ENCODE measurements at places on chromosomes 2 and 18.

DNA sequence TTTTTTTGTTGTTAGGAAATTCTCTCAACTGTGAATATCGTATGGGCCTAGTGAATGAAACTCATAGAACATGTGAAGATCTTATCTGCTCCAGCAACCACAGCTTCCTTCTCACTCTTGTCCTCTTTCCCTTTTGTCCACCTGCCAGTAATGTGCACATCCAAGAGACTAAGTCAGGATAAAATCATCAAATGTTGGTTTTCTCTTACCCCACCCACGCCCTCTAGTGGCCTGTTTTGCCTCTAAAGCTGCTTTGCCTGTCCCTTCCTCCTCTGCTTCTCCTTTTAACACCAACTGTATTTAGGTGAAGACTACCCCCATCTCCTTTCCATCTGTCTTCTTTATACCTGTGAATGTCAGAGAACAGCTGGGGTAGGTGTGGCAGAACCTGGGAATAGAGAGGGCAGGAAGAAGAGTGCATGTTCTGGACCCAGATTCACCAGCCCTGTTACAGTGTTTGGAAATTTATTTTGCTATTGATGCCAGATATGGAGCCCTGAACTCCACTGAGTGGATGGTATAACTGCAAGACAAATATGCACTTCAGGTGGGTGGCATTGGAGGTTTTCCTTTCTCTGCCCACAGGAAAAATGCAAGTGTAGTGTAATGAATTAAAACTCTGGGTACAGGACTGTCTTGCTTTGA lies 8.4 kb upstream of the MGAT5 start:
- peak; percentile 21 for DNase-seq

GRCh38 chr2:133414486-133415209 lies 153.6 kb downstream of the NCKAP5 start:
- no peak for DNase-seq

DNA sequence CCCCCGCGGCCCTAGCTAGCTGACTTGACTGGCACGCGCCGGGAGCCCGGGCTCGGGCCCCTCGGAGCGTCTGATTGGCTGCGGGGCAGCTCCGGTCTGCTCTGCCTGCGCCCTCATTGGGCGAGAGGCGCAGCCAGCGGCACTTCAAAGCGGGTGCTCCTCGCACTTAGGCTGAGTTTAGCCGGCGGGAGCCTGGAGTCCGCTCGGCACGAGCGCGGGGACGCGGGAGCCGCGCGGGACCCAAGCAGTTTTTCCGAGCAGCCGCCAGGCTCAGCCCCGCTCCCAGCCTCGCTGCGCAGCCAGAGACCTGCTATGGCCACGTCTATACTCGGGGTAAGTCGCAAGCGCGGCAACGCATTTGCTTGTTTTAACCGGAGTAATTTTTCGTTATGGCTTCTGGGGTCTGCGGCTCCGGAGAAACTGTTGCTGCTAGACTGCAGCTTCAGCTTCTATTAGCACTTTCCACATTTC lies at the start of gene SP9:
Gene SP9 (plus strand): TSS at position 174 of the 471 bp plus-strand sequence. CDS start 139 bp downstream, at position 313.
- DNase-seq: no peak

- no peak for DNase-seq
These were observed 219.6 kb downstream of the LTBP1 start for GRCh38 chr2:33166287-33166881.

- DNase-seq: no peak
These were observed 38.3 kb downstream of the NIFK start for GRCh38 chr2:121698318-121698930.

- DNase-seq: no peak
These were observed 75.8 kb downstream of the KCNG2 start for GRCh38 chr18:79873449-79874110.

GRCh38 chr2:98554116-98554861 lies 54.0 kb downstream of the COA5 start:
- DNase-seq: no peak

GRCh38 chr2:125684256-125684655 lies 971.7 kb upstream of the GYPC start:
- DNase-seq: no peak

GRCh38 chr2:19559596-19560240 lies 201.3 kb upstream of the OSR1 start:
- no peak for DNase-seq

- no peak for DNase-seq
These were observed 12.9 kb downstream of the GPR17 start for GRCh38 chr2:127658641-127659407.

GRCh38 chr18:60417946-60418345 lies 45.4 kb upstream of the MC4R start:
- no peak for DNase-seq

GRCh38 chr18:24801001-24801400 lies 340.6 kb downstream of the HRH4 start:
- no peak for DNase-seq

- no peak for DNase-seq
These were observed 98.9 kb upstream of the OTOS start for GRCh38 chr2:240239325-240239724.

DNA sequence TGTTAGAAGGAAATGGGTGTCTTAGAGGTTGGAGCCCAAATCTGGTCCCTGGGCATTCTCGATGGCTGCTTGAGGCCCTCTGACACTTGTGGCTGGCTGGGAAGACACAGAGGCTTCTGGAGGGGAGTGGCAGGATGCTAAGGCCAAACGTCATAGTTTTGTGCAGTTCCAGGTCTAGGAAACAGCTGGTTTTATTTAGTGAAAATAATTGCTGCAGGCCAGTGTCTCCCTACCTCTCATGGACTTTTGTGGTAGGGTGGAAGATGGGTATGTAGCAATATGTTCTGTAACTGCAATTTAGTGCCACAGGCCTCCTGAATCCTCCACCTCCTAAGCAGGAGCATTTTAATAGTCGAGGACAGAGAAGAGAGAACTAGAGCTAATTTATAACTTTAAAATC lies 32.2 kb upstream of the SPRED2 start:
- DNase-seq: no peak

GRCh38 chr18:12049978-12050811 lies 43.4 kb upstream of the ANKRD62 start:
- no peak for DNase-seq

GRCh38 chr2:39689876-39690275 lies 24.2 kb downstream of the TMEM178A start:
- no peak for DNase-seq

- DNase-seq: no peak
These were observed 932.2 kb upstream of the FANCL start for GRCh38 chr2:59173325-59173724.

DNA sequence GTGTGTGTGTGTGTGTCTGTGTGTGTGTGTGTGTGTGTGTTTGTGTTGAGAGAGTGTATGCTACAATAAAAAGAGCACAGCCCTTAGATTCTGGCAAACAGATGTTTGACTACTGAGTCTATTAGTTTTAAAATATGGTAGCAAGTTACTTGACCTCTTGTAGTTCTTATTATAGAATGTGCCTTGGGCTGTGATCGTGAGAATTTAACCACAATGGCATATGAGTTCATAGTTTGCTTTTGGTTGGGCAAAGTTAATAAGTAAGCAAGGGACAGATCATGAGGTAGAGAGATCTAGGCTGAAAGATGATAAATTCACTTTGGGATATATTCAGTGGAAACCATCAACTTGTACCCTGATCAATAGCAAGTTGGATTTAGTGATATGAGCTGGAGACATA lies 334.3 kb upstream of the VWC2L start:
- no peak for DNase-seq

GRCh38 chr2:152718909-152719645 lies 657 bp downstream of the ARL6IP6 start:
- DNase-seq: no peak

DNA sequence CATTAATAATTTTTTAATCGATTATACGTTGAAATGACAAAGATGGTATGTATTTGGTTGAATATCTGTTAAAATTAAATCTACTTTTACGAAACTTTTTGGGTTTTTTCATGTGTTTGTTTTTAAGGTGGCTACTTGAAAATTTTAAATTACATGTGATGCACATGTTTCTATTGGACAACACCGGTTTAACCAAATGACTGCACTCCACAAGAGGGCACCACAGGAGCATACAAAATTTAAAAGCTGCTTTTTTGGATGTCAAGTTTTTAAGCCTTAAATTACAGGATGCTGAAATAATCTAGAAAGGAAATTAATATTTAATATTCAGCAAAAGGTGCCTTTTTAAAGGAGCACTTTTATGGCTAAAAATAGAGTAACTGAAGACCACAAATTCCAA lies 98.7 kb downstream of the ACVR1 start:
- DNase-seq: no peak

- no peak for DNase-seq
These were observed 172.0 kb upstream of the SERPINE2 start for GRCh38 chr2:224211181-224211480.

DNA sequence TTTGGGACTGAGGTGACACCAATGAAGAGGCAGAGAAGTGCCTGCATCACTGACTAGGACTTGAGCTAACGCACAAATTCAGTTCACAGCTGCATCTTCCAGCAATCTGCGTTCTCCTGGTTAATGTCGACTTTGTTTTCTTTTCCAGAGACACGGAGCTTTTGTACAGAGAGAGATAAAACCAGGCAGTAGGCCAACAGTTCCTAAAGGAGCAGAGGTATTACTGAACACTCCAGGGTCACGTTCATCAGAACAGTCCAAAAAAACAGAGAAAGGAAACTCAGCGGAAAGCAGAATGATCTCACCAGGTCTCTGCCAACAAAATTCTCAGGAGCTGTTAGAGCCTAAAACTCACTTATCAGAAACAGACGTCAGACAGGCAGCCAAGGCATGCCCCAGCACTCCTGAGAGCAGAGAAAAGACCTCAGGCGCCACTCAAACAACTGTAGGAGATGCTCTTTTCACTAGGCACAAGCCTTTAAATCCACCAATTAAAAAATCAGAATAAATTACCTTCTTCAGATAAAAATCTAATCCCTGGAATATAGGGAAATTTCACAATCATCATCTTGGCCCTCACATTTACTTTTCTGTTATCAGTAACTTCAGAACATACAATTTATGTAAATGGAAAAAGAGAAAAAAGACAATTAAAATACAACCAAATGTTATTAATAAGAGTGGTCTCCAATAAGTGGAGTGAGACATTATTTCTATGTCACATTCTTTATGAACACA lies 95.9 kb upstream of the SPTBN1 start:
- no peak for DNase-seq

- DNase-seq: no peak
These were observed 61.1 kb downstream of the CCDC195 start for GRCh38 chr2:224655006-224655537.

GRCh38 chr2:72916743-72917137 lies 579 bp upstream of the EMX1 start:
- no peak for DNase-seq

DNA sequence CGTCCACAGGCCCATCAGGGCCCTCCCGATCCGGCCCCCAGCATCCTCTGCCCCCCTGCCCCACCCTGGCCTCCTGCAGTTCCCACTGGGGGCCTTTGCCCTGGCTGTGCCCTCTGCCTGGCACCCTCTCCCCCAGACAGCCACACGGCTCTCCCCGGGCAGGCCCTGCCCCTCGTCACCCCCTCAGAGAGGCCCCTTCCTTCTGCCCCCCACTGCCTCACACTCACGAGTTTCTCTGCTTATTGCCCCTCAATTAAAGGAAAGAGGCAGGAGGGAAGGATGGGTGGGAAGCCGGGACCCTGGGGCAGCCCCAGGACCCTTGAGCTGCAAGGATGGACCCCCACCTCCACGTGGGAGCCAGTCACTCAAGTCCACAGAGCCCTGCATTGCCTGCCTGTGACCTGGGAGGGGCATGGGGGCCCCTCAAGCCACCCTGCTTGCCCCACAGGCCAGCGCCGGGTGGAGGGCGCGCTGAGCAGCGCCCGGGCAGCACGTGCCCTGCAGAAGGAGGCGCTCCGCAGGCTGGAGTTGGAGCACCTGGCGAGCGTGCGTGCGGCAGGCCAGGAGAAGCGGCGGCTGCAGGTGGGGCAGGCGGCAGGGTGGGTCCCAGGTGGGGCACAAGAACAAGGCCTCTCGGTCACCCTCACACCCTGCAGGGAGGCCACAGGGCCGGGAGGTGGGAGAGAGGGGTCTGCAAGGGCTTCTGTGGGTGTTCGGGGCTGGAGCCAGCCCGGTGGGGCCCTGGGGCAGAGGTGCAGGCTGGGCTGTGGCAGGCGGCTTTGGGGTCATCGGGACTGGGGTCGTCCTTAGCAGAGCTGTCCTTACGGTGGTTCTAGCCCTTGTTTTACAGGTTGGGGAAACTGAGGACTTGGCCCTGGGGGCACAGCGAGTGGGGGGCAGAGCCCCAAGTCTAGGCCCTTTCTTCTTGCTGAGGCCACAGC lies 30.5 kb upstream of the SNED1 start:
- DNase-seq: no peak

GRCh38 chr2:134278553-134278952 lies 24.7 kb downstream of the MGAT5 start:
- DNase-seq: no peak

- no peak for DNase-seq
These were observed 240.2 kb downstream of the DYSF start for GRCh38 chr2:71693286-71694270.

- peak; percentile 28 for DNase-seq
These were observed 85.5 kb upstream of the PGAP1 start for GRCh38 chr2:197011801-197012641.

GRCh38 chr2:50647381-50647780 lies 384.6 kb downstream of the NRXN1 start:
- no peak for DNase-seq

- DNase-seq: no peak
These were observed 2.9 kb upstream of the SERPINB4 start for GRCh38 chr18:63646936-63647335.

DNA sequence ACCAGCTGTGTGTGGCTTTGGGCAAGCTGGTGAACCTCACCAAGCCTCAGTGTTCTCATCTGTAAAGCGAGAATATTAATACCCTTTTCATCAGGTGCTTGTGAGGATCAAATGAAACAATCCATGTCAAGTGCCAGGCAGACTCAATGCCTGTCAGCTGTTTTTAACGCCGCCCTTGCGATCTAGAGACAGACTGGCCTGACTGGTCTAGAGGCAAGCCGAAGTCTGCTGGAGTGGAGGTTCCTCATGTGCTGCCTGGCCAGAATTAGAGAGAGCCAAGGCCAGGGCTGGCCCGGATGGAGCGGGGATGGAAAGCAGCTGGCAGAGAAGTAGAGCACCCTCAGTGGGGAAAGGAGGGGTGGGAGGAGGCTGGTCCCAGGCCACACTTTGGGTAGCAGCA lies 74.5 kb upstream of the B3GNT7 start:
- DNase-seq: no peak

GRCh38 chr18:31042406-31043181 lies at the start of gene DSC3:
DSC3 (minus strand) TSS chr18:31042742; CDS start chr18:31042660, 82 bp downstream.
- DNase-seq: no peak

DNA sequence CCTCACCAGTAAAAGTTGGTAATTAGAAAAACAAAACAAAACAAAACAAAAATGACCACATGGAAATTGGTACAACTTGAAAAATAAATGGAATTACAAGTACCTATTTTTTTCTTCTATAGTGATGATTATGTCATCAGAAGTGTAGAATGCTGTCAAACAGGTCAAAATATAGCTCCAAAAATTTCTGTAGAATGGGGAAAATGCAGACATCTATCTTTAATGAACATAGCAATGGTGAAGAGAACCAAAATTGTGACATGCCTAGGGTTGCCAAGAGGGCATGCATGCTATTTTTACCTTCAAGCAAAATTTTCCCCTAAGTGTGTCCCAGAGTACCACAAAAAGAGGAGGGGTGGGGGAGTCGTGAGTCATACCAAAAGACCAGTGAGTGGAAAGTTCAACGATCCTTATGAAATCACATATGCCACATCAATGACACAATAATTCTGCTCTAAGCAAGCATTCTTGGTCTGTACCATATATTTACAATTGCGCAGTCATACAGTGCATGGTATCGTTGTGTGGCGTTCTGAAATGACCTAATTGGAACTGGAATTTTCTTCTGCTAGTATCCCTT lies 1436.4 kb downstream of the SUCLG1 start:
- no peak for DNase-seq

- no peak for DNase-seq
These were observed 49.9 kb downstream of the ST8SIA5 start for GRCh38 chr18:46706968-46707367.

All from substantia nigra (tissue), 51 donors.